Central memory CD8-positive, alpha-beta T cell (primary cell): ENCODE measurements at places on chromosomes 5 and 9.

- no peak for DNase-seq
Measured at GRCh38 chr9:111917980-111918379, 21.4 kb downstream of the UGCG start.

DNA sequence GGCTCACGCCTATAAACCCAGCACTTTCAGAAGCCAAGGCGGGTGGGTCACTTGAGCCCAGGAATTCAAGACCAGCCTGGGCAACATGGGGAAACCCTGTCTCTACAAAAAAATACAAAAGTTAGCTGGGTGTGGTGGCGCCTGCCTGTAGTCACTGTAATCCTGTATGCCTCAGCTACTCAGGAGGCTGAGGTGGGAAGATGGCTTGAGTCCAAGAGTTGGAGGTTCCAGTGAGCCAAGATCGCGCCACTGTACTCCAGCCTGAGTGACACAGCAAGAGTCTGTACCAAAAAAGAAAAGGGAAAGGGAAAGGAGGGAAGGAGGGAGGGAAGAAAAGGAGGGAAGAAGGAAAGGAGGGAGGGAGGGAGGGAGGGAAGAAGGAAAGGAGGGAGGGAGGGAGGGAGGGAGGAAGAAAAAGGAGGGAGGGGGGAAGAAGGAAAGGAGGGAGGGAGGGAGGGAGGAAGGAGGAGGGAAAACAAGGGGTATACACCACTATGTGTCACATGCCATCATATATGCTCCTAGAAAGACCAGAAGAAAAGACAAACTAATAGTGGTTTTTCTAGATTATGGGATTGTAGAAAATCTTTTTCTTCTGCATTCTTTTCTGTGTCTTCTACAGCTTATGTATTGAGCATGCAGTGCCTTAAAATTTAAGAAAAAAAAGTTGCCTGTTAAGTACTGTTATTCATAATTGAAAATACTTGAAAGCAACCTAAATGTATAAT is 240.1 kb downstream of the DENND1A start:
- no peak for DNase-seq

DNA sequence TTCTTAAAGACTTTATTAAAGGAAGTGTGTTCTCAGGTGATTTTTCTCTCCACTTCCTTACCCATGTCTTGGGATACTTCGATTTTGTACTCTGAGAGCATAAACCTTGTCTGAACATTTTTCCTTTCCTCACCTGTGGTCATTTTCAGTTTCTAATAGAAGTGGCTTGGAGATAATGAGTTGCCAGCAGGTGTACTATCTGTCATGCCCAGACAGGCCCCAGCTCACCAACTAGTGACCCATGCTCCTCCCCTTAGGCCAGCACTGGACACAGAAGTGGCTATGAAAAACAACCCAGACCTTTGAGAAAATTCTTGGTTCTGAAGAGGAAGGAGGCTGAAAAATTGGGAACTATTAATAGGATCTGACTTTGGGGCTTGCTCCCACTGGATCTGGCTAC is 49.2 kb upstream of the SMIM32 start:
- no peak for DNase-seq

DNA sequence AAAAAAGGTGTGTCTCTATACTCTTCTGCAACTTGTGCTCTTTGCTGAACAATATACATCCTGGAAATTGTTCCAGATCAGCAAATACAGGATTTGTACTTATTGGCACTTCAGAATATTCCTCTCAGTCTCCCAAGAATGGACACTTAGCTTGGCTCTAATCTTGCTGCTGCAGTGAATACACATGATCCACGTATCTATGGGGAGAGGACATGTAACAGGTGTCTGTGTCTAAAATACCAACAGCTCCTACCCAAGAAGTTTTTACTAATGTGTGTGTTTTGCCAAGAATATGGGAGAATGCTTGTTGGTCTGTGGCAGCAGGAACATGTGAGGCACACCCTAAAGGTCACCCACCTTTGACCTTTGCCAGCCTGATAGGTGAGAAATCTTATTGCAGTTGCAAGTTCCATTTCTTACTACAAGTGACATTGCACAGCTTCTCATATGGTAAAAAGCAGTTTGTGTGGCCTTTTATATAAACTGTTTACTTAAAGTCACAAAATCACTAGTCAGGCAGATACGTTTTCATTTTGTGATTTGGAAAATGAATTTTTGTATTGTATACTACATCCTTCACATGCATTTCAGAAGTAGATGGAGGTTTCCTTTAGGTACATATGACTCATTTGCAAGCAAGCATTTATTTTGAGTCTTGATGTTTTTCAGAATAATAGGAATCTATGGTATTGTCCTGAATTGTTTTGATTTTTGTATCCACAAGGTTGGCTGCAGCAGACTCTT is 35.8 kb downstream of the PHF2 start:
- no peak for DNase-seq

DNA sequence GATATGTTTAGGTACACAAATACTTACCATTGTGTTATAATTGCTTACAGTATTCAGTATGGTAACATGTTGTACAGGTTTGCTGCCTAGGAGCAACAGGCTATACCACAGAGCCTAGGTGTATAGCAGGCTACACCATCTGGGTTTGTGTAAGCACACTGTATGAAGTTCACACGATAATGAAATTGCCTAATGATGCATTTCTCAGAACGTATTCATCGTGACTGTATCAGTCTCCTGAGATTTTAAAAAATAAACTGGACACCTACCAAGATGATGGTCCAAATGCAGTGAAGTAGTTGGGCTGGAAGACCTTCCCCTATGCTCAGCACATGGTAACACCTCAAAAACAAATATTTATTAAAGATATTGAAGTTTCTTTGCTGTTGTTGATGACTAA is 103.3 kb upstream of the NFIB start:
- DNase-seq = no peak
